DMS53 (cell line): ENCODE measurements at places on chromosomes 3 and 15.

DNA sequence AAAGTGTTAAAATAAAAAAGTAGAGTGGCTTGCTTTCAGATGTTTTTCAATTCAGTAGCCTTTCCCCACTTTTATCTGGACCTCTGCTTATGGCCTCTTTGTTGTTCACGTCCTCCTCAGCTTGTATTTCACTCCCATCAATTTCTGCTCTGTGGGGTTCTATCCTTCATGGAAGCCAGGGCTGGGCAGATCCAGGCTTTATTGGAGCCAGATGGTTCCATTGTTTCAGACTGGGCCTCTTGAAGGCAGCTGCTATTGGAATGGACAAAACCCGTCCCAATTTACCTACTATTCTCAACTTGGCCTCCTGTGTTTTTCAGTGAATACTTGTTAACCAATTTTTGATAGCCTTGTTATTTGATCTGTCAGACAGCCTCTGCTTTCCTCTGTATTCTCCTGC, 10.9 kb upstream of the AADACL2 start:
- DNase-seq = no peak

- peak; percentile 85 for DNase-seq
These were observed 441.4 kb downstream of the GABRG3 start for GRCh38 chr15:27412415-27412814.

- DNase-seq = no peak
These were observed 394.8 kb downstream of the FHIT start for GRCh38 chr3:60856257-60857046.

GRCh38 chr3:157220883-157221282, 60.9 kb upstream of the CCNL1 start:
- DNase-seq = no peak

DNA sequence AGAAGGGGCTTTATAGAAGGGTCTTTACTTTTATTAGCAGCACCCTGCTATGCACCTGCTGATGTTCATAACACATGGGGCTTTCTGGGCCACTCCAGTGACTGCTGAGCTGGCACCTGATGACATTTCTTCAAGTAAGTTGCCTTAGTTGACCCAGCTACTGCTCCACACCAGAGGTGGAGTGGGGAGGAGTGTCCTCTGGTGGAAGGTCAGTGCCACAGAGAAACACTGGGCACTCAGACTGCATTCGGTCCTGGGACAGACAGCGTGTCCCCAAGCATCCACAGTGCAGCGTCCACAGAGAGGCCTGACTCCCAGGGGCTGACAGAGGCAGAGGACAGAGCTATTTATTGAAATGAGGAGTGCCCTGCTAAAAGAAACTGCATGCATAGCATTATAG, 74.9 kb upstream of the NSMCE3 start:
- DNase-seq = no peak

- DNase-seq = no peak
These were observed 200.1 kb upstream of the BCL6 start for GRCh38 chr3:187945374-187945773.

- DNase-seq = no peak
These were observed 34.4 kb upstream of the FBN1 start for GRCh38 chr15:48679952-48680351.

- peak; percentile 92 for DNase-seq
These were observed 285.9 kb downstream of the XXYLT1 start for GRCh38 chr3:194985031-194985578.

DNA sequence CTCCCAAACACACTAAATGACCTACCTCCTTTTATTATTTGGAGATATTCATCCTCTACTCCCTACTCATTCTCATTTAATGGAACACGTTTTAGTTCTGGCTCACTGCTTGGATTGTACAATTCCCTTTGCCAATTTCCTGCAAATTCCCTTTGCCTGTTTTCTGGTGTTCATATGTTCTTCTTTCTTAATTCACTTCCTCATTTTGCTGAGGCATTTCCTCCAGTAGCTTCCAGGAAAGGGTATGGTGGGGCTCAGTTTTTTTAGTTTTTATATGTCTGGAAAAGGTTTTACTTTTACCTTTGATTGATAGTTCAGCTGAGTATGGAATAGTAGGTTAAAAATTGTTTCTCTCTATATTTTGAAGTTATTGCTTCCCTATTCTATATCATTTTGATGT, 143.6 kb upstream of the GOLIM4 start:
- no peak for DNase-seq

DNA sequence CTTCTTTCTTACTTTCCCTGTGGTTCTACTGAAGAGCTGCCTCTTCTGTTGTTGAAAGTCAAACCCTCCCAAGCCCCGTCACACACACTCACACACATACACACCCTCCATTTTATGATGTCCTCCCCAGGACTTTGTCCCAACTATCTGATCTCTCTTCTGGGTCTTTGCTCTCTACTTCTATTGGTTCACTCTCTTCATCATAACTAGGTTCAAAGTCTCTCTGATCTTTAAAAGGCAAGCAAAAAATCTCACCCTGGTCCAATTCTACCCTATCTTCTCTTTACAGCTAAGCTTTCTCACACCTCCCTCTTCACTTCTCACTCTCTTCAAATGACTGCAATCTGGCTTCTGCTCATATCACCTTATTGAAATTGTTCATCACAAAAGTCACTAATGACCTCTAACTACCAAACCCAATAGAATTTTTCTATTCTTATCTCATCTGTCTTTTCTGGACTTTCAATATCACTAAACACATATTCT, 34.8 kb downstream of the LRRFIP2 start:
- DNase-seq = no peak

DNA sequence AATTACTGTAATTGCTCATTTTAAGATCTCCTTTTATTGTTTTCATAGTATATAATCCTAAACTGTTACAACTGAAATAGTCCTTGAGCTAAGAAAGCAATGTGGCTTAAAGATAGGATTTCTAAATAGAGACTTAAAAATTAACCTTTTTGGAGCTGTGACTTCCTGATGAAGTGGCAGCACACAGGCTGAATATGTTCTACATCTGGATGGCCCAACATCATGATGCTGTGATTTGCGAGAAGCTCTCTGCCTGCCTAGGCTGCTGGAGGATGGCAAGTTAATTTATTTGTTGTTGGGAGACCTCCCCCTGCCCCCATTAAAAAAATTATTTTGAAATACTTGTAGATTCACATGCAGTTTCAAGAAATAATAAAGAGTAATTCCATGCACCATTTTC, 134.5 kb downstream of the IGF1R start:
- no peak for DNase-seq

DNA sequence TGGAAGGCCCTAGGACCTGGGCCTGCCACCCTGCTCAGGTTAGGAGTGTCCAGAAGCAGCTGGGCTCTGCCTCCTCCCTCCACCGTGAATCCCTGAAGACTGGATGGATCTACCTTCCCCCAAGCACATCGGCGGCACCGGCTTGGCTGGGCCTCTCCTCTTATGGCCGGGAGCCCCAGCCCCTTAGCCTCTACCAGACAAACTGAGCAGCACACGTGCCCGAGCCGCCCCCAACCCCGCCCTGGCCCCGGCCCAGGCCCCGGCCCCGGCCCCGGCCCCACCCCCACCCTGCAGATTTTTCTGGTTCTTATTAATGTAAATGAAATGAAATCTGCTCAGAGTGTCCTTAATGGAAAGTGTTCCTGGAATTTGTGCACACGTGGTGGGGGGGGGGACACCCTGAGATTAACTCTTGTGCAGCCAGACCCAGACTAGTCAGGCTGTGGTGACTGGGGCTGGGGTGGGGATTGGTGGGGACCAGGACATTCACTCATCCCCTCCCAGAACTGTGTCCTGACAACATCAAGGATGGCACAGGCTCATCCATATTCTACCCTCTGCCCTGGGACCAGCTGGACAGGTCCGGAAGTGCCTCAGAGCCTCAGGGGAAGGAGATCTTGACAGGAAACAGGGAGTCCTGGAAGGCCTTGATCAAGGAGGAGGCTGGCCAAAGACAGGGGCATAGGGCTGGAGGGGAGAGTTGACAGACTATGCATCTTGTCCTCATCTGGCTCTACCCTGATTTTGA, 30.9 kb upstream of the SEMA3F start:
- DNase-seq = peak; percentile 10

DNA sequence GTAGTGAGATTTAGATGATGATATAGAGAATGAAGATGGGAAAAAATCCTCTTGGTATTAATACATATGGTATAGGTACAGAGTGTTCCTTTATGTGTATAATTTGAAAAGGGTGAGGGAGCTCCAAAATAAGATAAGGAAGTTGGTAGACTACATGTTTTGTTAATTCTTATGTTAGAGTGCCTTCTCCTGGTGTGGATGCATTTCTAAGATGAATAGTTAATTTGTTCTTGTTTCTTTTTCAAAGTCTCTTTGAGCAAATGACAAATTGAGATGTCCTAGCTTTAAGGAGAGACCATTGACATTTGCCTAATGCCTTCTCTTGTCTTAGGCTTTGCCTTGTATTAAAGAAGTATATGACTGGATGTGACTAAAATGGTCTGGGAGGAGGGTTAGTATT, 34.1 kb downstream of the AKAP13 start:
- peak; percentile 40 for DNase-seq

- DNase-seq = peak; percentile 43
These were observed 266.2 kb downstream of the OPA1 start for GRCh38 chr3:193859195-193859594.

- no peak for DNase-seq
These were observed 144.1 kb downstream of the KLF13 start for GRCh38 chr15:31470756-31471155.

DNA sequence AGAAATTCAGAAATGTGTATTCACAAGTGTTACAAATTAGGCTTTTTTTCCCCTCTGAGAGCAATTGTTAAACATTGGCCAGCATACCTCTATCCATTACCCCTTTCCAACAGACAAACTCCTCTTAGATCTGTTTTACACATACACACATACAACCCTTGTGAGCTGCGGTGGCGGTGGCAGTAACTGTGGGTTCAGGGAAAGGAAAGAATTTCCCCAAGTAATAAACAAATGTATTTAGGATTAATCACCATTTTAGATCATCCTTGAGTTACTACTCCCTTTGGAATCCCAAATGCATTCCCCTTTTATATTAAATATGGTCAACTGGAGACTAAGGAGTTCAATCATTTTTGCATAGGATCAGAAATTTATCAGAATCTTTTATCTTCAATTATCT, 667.0 kb downstream of the FHIT start:
- no peak for DNase-seq
